ENCODE measurements at places on chromosomes 2 and 18.

- DNase-seq = no peak
Observed at GRCh38 chr2:127479866-127480743, 46.2 kb downstream of the IWS1 start.

GRCh38 chr2:216619411-216620393 lies 13.5 kb upstream of the IGFBP2 start:
- no peak for DNase-seq

GRCh38 chr2:190879474-190880377 lies 895 bp upstream of the GLS start:
- DNase-seq = no peak

DNA sequence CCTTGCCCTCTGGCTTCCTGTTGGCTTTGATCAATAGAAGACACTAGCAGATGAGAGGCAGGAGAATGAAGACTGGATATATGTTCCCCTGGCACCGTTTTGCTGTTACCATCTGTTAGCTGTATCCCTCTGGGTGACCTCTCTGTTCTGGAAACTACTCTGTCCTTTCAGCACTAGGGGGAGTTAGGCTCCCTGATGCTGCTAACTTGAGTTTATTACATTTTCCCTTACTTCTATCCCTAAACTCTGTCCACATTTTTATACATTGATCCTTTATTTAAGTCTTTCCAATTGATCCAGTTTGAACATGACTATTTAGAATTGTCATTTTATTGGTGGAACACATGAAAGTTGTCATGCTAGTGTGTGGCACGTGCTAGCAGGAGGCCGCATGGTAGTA lies 1014.3 kb upstream of the CDH2 start:
- DNase-seq = peak; percentile 5

DNA sequence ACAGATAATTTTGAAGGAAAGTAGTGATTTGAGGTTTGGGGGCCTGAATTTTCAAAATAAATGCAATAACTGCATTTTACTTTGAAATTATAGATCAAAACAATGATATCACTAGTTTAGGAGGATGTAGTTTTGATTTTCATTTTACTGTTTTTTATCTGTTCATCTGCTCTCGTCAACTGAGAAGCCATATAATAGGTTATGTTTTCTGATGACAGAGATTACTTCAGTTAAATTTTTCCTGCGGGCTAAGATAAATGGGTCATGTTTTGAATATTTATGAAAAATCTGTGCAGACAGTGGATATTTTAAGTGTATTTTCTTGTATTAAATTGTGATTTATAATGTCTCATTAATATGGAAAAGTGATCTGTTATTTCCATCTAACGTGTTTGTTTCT lies 573.4 kb downstream of the CPS1 start:
- no peak for DNase-seq

DNA sequence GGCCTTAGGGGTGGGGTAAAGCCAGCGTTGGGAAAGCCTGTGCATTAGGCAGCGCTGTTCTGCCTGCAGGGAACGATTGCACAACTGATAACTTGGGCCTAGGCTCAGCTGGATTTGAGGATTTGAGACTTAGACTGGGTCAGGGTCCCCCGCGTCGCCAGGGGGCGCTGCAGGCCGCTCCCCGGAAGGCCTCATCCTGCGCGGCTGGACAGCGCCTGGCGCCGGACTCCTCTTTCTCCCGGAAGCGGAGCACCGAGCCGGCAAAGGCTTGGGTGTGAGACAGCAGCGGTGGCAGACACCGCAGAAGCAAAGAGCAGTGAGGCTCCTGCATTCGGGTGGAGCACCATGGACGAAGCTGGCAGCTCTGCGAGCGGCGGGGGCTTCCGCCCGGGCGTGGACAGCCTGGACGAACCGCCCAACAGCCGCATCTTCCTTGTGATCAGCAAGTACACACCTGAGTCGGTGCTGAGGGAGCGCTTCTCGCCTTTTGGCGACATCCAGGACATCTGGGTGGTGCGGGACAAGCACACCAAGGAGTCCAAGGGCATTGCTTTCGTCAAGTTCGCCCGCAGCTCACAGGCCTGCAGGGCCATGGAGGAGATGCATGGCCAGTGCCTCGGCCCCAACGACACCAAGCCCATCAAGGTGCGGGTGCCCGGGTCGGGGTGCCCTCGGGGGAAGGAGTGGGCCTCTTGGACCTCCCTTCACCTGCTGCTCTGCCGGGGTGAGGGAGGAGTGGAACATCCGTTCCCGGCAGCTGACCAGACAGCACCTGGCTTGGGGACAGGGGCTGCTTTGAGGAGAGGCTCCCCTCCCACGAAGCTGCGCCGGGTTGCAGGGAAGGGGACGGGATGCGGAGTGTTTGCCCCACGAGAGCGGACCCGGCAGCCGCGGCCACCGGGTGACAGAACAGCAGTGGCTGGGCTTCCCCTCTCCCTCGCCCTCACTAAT lies at the start of gene RBM45:
Gene RBM45 (plus strand): TSS at position 236 of the 951 bp plus-strand sequence. CDS start 110 bp downstream, at position 346.
- DNase-seq = peak; percentile 94

DNA sequence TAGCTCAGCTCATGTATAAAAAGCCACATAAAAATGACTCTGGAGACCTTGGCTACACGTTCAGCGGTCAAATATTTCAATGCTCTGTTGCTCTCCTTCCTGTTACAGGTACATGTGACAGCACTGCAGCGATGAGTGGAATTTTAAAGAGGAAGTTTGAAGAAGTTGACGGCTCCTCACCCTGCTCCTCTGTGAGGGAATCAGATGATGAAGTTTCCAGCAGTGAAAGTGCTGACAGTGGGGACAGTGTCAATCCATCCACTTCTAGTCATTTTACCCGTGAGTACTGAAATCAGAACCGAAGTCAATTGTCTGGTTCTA lies 125.4 kb downstream of the CSRNP3 start:
- no peak for DNase-seq

DNA sequence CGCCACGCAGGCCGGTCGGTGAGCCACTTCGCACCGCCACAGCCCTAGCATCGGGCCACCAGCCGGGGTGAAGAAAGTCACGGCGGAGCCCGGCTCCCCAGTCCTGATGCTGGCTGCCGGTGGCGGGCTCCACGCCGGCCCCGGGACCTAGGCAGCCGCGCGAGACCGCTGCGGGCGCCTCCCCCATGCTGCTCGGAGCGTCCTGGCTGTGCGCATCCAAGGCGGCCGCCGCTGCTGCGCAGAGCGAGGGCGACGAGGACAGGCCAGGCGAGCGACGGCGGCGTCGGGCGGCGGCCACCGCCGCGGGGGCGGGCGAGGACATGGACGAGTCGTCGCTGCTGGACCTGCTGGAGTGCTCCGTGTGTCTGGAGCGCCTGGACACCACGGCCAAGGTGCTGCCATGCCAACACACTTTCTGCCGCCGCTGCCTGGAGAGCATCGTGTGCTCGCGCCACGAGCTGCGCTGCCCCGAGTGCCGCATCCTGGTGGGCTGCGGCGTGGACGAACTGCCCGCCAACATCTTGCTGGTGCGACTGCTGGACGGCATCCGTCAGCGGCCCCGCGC lies 433 bp downstream of the SH3RF3 start:
- no peak for DNase-seq

- no peak for DNase-seq
Observed at GRCh38 chr2:162063899-162064298, 10.1 kb downstream of the DPP4 start.

GRCh38 chr2:47653902-47654789 lies 128.8 kb upstream of the MSH6 start:
- DNase-seq = peak; percentile 26

GRCh38 chr18:57576316-57576715 lies 10.2 kb downstream of the FECH start:
- no peak for DNase-seq

- no peak for DNase-seq
Observed at GRCh38 chr2:54585136-54585733, 129.1 kb downstream of the SPTBN1 start.

GRCh38 chr2:24334245-24334633 lies 26.1 kb downstream of the ITSN2 start:
- DNase-seq = no peak

- no peak for DNase-seq
Observed at GRCh38 chr18:59383851-59384250, 24.8 kb upstream of the LMAN1 start.

GRCh38 chr2:14189929-14190328 lies 442.6 kb upstream of the LRATD1 start:
- no peak for DNase-seq

- no peak for DNase-seq
Observed at GRCh38 chr2:64947885-64948284, 41.3 kb upstream of the SLC1A4 start.

DNA sequence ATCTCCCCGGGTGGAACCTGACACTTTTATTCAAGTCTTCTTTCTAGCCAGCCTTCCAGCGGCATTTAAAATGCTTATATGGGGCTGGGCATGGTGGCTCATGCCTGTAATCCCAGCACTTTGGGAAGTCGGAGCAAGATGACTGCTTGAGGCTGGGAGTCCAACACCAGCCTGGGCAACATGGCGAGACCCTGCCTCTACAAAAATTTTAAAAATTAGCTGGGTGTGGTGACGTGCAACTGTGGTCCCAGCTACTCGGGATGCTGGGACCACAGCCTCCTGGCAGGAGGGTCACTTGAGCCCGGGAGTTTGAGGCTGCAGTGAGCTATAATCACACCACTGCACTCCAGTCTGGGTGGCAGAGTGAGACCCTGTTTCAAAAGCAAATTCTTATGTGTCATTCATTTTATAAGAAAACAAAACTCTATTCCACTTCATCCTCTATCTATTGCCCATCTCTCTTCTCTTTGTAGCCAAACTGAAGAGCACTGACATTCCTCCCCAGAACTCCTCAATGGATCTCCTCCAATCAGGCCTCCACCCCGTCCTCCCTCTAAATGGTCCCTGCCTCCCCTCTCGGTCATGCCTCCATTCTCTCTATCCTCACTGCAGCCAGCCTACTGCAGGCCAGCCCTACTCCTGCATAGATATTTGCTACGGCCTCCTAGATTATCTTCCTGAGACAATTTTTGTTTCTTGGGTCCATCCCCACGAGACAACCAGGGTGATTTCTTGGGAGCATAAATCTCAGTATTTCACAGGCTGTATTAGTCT lies 18.0 kb upstream of the RHOB start:
- DNase-seq = no peak

DNA sequence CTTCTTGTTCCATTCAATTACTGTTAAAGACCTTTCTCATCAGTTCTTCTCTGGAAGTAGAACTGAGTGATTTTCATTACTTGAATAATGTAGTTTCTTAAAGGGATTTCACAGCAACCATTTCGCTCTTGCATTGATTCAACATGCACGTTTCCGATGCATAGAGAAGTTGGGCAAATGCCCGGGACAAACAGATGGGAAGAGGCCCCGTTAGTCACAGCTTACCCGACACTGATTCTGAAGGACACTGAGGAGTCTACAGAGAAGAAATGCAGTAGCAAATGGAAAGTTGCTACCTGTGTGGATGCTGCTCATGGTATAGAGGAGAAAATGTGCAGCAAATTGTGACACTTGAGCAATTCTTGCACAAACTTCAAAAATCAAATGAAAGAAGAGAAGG lies 32.3 kb upstream of the GCG start:
- DNase-seq = no peak

GRCh38 chr2:147711031-147711430 lies 133.8 kb upstream of the ACVR2A start:
- DNase-seq = no peak

- no peak for DNase-seq
Observed at GRCh38 chr2:28717339-28717758, 34.3 kb upstream of the PPP1CB start.

GRCh38 chr18:61992285-61992684 lies 99.5 kb upstream of the RNF152 start:
- DNase-seq = no peak

DNA sequence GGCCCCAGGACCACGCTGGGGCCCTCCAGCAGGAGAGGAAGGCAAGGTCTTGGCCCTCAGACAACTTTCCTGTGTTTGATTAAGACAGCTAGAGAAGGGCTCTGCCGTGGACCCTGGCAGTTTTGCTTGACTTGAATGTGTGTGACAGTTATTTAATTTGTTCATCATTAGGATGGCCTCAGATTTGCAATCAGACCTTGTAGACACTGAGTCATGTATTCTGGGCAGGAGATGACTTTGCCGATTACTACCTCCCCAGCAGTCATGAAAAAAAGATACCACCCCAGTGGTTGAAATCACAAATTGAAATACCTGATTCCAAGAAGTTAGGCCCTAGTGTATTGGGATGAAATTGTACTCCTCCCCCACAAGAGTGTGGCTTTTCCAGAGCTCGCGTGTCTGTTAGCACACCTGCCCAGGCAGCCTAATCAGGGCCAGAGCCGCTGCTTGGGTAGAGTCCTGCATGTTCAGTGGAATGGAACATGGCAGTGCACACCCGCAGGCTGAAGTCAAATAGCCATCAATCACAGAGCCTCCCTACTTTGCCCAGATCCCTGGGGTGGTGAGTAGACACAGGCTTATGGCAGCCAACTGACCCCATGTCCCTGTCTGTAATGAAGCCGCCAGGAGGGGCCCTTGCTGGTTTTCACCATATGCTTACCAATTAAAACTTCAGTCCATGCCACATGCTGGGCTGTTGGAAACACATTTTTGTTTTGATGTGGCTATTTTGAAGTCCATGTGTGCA lies 122.5 kb downstream of the TPGS2 start:
- no peak for DNase-seq

GRCh38 chr18:79491081-79491551 lies 95.4 kb downstream of the NFATC1 start:
- DNase-seq = no peak

DNA sequence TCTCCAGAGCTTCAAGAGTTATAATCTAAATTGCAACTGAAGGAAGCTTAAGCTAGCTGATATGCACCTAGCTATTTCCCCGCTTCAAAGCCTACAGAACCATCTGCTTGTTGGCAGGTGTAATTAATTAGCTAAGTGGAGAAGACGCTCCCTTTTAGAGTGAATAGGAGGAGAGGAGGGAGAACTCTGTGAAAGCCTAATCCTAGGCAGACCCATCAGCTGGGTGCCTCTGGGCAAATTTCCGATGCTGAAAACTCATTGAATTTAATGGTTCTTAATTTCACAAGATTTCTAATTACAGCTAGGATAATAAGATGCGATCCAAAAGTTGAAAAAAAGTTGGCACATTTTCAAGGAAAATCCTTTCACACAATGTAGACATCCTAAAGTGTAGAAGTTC lies 735.9 kb downstream of the ERBB4 start:
- DNase-seq = no peak

Data from HuH-7 (cell line).